AML-193 (cell line): ENCODE measurements at places on chromosomes 5 and 9.
A peak's percentile ranks its signal among the peaks of the same experiment; 100 is the strongest.

DNA sequence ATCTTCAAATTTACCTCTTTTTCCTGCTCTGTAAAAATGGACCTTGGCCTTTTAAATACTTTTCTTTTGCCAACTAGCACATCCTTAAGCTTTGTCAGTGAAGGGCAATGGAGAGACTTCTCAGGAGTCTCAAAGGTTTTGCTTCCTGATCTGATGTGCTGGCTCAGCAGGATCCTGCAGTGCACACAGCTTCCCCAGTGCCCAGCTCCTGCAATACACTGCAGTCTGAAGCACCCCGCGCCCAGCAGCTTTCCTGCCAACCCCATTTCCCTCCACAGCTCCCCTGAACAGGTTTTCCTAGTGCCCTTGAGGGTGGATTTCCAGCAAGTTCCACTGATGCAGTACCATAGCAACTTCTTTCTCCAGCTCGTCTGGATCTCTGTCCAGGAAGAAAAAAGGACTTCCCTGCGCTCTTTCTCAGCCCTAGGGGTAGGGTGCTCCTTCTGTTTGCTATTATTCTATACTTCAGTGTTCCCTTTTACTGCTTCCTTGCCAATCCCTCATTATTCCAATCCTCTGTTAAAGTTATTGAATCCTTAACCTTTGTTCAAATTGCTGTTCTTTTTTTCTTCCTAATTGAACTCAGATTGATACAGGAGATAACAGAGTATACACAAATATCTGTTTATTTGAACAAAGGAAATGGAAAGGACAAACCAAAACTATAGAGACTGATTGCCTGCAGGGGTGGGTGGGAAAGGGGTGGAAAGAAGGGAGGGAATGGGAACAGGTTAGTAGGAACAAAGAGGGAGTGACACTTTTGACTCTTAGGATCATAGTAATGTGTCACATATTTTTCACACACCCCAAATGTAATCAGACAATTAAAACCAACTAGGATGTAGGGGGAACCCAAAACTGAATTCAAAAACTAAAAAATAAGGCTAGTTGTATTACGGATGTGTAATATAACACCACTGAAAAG, 8.5 kb downstream of the SNAPC3 start:
- no peak for DNase-seq

DNA sequence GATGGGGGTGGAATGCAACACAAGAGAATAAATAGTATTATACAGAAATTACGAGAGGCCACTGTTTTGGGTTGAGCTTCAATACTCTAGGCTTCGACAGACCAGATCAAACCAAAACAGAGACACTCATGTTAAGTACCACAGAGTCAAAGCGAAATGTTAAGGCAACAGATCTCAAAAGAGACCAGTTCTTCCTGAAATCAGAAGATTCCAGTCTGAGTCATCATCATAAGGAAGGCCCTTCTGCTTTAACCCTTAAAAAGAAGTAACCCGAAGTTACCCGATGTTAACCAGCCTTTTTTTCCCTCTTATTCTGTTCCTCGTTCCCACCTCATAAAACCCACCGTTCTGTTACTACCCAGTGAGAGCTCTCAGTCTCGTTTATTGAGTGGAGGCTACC, 75.9 kb downstream of the SFXN1 start:
- no peak for DNase-seq

- no peak for DNase-seq
Measured at GRCh38 chr5:42131081-42131480, 206.0 kb downstream of the FBXO4 start.

DNA sequence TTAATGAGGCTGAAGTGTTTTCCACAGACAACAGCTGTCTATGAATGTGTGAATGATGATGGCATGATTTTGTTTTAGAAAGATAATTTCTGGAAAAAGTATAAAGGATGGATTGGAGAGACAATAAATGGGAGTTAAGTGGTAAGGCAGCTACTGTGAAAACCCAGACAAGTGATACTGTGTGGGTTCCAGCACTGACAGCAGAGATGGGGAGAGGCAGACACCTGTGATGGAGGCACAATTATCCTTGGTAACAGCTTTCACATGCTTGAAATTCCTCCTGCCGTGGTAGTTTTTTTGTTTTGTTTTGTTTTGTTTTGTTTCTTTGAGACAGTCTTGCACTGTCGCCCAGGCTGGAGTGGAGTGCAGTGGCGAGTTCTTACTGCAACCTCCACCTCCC, 189.3 kb downstream of the DEPDC1B start:
- DNase-seq = no peak

DNA sequence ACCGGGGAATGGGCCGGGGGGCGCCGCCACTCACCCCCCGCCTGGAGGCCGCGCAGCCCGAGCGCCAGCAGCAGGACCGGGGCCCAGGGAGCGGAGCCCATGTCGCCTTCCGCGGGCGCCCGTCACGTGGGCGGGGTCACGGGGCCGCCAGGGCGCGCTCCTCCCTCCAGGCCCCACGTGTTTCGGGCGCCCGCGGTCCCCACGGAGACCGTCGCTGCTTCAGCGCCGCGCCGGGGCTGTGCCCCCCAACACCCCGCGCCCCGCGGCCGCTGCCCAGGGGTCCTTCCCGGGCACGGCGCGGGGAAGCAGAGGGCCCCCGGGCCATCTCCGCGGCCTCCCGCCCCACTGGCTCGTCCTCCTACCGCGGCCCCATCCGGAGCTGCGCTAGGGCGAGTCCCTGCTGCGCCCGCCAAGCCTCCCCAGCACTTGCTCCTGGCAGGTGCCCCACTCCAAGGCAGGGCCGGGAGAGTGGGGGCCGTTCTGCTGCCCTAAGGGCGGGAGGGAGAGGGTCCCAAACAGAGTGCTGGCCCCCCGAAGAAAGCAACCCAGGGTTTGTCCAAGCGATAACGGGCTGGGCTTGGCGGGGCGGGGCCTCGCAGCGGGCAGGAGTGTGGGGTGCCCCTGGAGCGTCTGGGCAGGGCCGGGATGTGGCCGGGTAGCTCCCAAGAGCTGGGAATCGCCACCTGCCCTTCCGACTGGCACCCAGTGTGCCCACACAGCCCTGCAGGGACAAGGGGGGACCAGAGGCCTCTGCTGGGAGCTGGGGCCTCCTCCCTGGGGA, at the start of gene DPP7:
DPP7 (minus strand) TSS at position 121 of the 781 bp plus-strand sequence; CDS start at position 101, 20 bp downstream.
- DNase-seq = peak; percentile 41

DNA sequence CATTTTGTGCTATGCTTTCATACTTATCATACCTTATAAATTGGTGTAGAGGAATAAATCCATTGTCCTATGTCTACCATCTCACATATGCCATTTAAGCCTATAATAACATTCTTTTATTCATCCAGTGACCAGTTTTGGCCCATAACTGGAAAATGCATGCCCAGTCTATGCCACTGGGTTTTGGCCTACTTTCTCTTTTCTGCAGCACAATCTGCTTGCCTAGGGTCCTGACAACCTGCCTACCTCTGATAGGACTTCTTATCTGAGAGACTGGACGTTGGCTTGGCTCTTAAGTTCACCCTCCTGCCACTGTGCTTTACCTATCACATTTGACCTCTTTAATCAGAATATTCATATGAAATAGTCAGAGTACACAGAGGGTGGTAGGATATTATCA, 103.0 kb downstream of the PRR16 start:
- no peak for DNase-seq

GRCh38 chr9:89008744-89009545, 17.7 kb downstream of the S1PR3 start:
- DNase-seq = peak; percentile 5

DNA sequence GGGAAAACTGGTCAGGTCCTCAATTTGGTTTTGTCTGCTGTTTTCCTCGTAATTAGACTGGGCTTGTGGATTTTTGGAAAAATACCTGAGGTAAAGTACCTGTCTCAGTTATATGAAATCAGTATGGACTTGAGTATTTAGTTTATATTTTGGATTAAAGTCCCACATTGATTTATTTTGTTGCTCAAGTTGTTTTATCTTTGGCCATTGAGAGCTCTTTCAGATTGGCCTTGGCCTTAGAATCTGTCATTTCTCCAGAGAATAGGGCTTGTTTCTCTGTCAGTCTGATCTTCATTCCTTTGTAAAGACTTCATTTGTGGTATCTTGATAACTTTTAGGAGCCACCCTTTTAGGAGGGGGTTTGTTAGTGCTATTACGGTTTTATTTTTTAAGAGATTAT, 21.2 kb downstream of the UBAP1 start:
- DNase-seq = no peak

DNA sequence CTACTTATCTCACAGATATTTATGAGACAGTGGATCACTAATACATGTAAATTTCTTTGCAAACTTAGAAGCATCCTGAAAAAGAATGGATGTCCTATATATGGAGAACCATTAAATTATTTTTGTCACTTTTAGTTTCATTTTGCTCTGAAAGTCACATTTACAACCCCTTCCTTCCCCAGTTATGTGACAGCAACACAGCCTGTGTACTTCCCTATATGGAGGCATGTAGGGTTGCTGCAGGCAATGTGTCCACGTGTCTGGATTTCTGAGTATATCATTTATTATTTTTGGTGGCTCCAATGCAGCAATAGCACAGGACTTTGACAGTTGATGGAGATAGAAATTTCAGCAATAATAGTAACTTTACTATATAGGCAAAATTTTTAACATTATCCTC, 156.4 kb downstream of the ST8SIA4 start:
- DNase-seq = peak; percentile 86

GRCh38 chr9:85569988-85570387, 171.8 kb downstream of the AGTPBP1 start:
- DNase-seq = no peak

- no peak for DNase-seq
Measured at GRCh38 chr9:91741522-91741921, 208.5 kb downstream of the ROR2 start.

- DNase-seq = no peak
Measured at GRCh38 chr5:179287071-179287470, 58.2 kb downstream of the ADAMTS2 start.
